ENCODE measurements at places on chromosomes 16 and 17.

DNA sequence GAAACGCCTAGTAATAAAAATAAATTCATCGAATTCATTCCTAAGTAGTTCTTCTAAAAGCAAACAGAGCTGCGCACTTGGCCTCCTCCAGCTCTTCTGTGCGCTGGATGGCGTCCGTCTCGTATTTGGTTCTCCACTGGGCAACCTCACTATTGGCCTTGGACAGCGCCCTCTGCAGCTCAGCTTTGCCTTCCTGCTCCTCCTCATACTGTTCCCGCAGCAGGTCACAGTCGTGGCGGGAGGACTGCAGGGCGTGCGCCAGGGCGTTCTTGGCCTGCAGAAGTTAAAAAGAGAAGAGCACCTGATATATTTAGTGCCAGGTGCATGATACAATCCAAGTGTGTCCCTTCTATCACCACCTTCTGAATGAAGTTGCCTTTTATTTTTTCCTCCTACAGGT is 21.8 kb downstream of the MYH3 start:
- no peak for DNase-seq

DNA sequence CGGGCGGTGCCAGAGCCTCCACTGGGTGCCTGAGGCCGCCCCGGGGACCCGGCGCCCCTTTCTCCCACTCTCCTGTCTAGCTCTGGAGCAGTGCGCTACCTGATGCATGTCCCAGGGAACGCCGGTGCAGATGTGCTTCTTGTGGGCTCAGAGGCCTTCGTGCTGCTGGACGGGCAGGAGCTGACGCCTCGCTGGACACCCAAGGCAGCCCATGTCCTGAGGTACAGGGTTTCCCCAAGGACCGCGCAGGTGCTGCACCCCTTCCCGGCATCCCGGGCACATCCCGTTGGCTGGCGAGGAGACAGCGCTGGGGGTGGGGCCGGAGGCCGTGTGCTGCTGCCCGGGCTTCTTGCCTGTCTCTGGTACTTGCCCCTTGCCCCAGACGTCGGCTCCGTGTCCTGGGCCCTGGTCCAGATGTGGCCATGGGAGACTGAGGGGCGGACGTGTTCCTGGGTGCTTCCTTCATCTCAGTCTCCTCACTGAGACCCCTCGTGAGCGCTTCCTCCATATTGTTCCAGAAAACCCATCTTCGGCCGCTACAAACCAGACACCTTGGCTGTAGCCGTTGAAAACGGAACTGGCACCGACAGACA is 12.5 kb downstream of the RGS11 start:
- DNase-seq: no peak

- no peak for DNase-seq
These were observed 23.8 kb downstream of the UNC13D start for GRCh38 chr17:75820094-75821080.

DNA sequence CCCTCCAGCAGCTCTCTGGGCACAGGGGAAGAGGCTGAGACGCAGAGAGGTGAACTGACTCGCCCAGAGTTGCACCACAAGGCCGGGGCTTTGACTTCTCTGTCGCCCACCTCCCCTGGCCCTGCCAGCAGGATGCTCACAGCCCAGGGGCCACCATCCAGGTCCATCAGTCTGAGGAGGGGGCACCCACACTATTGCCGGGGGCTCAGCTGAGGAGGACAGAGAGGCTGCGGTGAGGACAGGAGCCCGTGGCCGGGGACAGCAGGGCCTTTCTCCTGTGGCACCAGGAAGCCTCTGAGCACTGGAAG is 32.6 kb downstream of the KDM8 start:
- DNase-seq: no peak

- no peak for DNase-seq
These were observed 307 bp downstream of the CDYL2 start for GRCh38 chr16:80804056-80804525.

DNA sequence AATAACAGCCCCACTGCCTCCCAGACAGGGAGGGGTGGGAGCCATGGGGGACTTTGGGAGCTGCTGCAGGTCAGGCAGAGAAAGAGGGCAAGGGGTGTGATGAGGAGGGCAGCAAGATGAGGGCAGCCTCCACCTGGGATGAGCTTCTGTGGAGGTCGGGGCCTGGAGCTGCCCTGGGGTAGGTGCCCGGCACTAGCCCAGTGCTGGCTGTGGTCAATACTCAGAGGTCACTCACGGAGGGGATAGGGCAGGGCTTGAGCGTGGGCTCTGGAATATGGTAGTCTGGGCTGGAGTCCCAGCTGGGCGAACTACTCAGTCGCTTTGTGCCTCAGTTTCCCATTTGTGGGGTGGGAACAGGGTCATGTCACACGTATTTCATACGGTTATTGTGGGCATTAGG is 169.0 kb downstream of the IRF8 start:
- no peak for DNase-seq

- no peak for DNase-seq
These were observed 16.1 kb downstream of the G6PC3 start for GRCh38 chr17:44086364-44087311.

DNA sequence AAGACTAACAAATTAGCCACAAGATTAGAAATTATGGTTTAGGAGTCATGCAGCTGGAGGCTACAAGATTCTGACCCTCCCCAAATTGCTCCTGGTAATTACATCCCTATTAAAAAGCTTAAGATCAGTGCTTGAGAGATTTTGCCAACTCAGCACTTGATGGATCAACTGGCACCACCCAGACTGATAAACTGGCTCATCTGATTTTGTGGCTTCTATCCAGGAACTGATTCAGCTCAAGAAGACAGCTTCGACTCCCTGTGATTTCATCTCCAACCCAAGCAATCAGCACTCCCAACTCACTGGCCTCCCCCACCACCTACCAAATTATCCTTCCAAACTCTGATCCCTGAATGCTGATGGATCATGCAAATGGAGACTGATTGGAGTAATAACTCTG is 94.8 kb downstream of the TNFRSF13B start:
- DNase-seq: no peak

- no peak for DNase-seq
These were observed 38.4 kb downstream of the HNF1B start for GRCh38 chr17:37706446-37706845.

DNA sequence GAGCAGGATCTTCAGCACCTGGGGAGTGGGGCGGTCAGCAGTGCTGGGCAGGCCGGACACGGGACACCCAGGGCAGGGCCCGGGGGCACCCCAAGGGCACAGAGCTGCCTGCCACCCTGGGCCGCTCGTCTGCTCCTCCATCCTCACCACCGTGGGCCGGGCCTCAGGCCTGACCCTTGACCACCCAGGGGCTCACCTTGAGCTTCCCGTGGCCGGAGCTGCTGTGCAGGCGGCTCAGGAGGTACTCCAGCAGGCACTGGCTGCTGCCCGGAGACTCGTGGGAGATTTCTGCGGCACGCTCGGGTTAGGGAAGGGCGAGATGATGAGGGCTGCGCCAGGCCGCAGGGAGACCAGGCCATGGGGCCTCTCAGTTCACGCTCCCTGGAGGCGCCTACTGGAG is 2.1 kb downstream of the TEPSIN start:
- no peak for DNase-seq

- no peak for DNase-seq
These were observed 81.6 kb upstream of the HS3ST2 start for GRCh38 chr16:22732400-22732799.

- DNase-seq: no peak
These were observed 38.6 kb downstream of the SKAP1 start for GRCh38 chr17:48391444-48391843.

GRCh38 chr17:65060631-65061254 is 4.2 kb upstream of the GNA13 start:
- DNase-seq: no peak

DNA sequence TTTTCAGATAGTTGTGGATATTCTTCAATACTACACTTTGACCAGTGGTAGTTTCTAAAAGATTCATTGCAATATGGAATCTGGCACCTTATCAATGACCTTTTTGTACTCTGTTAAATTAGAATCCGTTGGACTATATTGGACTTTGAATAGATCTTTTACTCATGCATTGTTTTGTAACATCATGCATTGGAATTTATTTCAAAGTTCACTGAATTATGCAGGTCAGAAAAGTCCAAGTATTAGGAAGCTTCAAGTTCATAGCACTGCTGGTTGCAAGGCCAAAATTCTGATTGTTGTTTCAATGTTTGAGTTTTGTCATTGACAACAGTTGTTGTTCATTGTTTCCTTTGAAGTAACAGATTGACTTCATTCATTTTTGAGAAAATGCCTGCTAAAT is 7.9 kb upstream of the DHRS11 start:
- DNase-seq: no peak

DNA sequence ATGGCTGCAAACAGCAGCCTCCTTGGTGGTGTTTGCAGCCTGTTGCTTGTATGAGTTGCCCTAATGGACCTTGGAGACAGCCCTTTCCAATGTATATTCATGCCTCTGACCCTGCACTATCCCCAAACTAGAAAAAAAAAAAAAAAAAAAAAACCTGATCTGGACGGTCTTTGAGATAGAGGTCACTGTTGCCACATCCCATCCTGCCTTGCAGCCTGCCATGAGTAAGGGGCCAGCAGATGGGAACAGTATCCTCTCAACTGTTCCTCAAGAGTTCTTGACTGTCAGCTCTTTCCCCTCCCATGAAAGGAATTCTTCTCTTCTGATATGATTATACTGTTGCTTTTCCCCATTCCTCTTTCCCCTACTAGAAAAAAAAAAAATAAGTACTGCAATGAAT is 152.4 kb downstream of the SSH2 start:
- no peak for DNase-seq

GRCh38 chr17:31824766-31825360 is 34.2 kb downstream of the COPRS start:
- DNase-seq: no peak

- DNase-seq: no peak
These were observed 2.2 kb downstream of the SNN start for GRCh38 chr16:11670171-11671131.
